ENCODE measurements at places on chromosomes 4 and X.

DNA sequence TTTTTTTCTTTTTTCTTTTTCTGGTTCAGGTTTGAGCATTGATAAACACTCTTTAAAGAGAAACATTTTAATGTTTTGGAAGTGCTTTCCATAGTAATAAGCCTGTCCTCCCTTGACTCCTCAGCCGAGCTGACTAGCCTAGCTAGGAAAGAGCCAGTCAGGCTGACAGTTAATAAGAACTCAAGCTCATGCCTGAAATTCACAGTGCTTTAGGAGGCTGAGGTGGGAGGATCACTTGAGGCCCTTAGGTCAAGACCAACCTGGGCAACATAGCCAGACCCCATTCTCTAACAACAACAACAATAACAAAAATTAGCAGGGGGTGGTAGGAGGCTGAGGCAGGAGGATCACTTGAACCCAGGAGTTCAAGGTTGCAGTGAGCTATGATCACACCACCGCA, 53.4 kb upstream of the ZCCHC13 start:
- DNase-seq: no peak

DNA sequence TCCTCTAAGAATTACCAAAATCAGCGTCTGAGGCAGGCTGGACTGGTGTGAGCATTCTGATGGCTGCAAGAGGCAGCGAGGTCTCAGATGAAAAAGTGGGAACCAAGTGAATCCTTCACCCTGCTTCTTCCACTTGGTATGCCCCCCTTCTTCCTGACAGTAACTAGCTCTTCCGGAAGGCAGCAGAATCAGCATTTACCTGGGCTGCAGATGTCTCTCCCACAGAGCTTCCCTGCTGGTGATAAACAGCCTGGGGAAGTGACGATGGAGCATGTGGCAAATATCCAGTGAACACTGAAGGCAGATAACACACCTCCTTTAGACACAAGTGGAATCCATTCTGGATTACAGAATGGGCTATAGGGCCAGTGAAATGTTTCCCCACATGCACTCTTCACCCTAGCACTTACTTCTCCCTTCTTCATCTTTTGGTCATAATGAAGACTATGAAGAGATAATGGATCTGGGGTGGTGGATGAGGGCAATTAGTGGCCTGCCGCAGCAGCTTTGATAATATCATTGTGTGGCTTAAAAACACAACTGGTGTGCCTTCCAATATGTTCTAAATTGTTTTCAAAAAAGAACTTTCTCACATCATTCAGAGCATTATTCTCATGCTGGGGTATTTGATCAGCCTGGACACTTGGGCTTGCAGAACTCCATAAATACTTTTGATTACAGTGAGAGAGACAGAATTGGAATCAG, 60.8 kb upstream of the TBC1D9 start:
- no peak for DNase-seq

DNA sequence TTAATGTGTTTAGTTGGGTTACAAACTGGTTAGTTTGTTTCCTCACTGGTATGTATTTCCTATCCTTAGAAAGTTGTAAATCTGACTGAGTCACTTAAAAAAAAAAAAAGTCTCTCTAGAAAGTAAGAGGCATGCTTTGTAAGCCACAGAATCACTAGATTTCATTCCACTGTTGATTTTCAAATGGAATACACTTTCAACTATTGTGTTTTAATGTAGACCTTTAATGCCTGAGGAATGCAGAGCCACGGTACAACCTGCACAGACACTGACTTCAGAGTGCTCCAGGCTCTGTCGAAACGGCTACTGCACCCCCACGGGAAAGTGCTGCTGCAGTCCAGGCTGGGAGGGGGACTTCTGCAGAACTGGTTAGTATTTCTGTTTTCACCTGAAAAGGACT, 88.6 kb downstream of the HHIP start:
- DNase-seq: peak; percentile 23

DNA sequence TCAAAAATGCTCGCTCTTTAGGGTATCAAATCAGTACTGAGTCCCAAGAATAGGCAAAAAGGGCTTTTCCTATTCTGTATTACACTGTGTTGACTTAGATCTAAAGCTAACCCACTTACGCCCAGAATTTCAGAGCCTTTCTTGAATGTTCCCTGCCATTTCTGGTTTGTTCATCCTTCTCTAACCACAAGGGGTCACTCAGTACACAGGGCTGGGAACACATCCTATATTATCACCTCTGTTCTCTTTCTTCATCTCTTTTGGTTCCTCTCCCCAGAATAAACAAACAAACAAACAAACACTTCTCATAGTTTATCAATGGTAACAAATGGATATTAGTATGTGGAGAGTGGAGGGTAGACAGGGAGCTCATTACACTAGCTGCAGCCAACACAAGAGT, 25.5 kb upstream of the MORC4 start:
- peak; percentile 13 for DNase-seq

GRCh38 chr4:112288455-112288854, 2.8 kb upstream of the TIFA start:
- no peak for DNase-seq

DNA sequence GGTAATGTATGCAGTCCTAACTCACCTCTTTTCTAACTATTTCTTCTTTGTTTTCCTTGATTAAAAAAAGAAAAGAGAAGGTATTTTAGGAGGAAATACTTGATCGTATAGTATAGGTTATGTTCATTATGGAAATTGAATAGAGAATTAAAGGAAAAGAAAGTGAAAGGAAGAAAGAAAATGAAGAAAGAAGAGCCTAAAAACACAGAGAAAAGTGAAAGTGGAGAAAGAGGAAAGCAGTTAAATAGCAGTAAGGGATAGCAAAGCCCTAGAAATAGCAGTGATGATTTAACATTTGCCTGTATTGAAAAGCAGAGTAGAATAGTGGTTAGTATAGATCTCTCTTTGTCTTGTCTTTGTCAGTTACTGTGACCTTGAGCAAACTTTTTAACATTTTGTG, 37.0 kb downstream of the MRPL1 start:
- DNase-seq: no peak

- DNase-seq: no peak
These were observed 1005.9 kb upstream of the ADGRL3 start for GRCh38 chr4:60194214-60194613.

- no peak for DNase-seq
These were observed 15.2 kb upstream of the PHOX2B start for GRCh38 chr4:41763729-41764128.

DNA sequence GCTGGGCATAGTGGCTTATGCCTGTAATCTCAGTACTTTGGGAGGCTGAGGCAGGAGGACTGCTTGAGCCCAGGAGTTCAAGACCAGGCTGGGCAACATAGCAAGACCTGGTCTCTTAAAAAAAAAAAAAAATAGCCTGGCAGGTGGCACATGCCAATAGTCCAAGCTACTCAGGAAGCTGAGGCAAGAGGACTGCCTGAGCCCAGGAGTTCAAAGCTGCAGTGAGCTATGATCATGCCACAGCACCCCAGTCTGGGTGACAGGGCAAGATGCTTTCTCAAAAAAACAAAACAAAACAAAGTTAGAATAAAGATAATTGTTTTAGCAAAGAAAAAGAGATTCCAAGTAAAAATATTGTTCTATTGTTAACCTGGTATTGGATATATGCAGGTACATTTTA, 75.0 kb downstream of the LRBA start:
- no peak for DNase-seq

- DNase-seq: peak; percentile 4
These were observed 740.1 kb upstream of the PITX2 start for GRCh38 chr4:111362941-111363361.

- peak; percentile 36 for DNase-seq
These were observed 207.3 kb downstream of the GABRB1 start for GRCh38 chr4:47238667-47239066.

DNA sequence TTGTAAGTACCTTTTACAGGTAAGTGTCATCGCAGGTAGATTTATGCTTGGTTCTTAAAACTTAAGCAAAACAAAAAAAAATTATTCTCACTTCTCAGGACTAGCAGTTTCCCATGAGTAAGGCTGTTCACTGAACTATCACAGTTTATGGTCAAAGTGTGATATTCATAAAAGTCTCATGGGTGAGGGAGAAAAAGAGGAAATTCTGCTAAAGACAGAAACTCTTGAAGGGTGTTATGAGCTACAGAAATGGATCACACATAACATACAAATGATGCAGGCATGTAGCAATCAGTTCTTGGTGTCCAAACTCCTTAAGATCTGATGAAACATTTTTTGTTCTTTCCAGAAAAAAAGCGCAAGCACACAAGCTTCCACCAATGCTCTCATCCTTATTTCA, 8.5 kb downstream of the RAB9A start:
- no peak for DNase-seq

DNA sequence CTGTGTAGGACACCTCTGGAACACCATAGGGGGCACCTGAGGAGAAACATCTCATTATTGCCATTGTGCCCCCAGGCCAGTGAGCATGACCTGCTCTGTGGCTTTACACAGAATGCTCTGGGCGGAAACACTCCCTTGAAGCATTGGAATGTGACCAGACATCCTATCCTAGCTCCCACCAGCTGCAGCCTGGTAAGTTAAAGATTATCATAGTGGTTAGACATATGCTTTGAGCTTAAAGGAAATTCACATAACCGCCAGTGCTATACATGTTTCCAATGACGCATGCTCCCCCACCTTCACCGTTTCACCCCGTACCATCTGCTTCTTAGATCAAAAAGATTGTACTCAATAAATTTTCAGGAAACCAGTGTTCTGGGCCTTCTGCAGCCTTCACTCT, 217.7 kb upstream of the CENPE start:
- DNase-seq: no peak

DNA sequence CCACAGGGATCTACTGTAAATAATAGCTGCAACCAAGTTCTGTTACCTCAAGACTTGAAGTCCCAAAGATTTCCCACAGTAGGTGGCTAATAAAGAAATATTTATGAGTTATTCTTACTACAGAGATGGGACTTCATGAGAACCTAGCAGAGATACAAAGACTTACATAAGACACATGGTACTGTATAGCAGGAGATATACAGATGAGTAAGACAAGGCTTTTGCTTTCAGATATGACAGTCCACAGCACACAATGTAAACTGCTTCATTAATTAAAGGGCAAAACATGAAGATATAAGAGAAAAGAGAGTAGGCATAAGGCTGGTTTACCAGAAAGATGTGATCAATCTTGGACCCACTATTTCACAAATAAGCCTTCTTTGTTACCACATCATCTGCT, 6.6 kb downstream of the ANKRD17 start:
- DNase-seq: no peak

DNA sequence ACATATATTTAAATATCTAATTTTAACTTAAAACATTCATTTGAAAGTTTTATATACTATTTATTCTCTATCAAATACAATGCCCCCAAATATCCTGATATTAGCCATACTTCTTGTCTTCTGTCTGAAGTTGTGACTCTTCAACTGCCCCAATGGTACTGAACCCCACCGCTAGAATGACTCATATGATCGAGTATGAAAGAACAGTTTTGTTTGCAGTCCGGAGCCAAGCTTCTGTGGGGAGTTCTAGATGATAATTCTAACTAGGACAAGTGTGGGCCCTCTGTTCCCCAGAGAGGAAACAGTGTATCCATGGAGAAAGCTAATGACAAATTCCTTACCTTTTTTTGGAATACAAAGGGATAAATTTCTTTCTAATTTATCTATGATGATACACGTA, 24.7 kb upstream of the CT47A1 start:
- DNase-seq: no peak

DNA sequence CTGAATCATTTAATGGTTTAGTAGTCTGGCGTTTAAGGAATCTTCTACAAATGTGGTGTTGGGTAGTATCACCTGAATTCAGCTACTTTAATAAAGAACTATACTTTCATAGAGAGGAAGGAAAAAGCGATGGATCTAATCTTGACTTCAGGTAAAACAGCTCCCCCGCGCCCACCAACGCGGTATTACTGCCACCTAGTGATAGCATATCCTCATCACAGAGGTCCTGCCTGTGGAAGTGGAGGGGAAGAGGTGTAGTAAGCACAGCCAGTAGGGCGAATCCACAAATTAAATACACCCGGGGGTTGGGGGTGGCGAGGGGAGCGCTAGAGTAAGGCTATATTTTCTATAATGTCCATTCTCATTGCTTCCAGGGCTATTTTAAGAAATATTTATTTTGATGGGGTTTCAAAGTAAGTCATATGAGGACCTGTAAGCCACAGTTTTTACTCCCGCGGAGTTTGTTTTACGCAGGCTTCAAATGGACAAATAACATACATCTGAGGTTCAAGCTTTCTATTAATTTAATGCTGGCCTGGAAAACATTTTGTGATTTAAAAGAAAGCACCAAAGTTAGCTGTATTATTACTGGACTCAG, 8.3 kb upstream of the DAPP1 start:
- peak; percentile 58 for DNase-seq

DNA sequence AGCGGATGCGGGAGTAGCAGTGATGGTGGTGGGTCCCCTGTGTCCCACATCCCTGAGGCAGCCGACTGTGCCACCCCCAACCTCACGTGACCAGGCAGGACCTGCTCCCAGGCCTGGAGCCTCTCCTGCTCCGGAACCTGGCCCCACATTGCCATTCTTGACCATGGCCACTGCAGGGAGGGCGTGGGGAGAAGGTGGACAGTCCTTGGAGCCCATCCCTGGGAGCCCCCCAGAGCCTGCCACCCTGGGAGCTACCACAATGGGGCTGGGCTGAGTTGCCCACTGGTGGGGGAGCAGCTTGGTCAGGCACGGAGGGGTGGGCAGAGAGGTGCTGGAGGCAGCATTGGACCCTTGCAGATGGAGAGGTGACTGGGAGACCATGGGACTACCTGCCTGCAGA, 36.8 kb downstream of the TMPRSS11A start:
- DNase-seq: no peak

Data from fibroblast of lung (primary cell).